ENCODE measurements at places on chromosomes 2 and 18.

- DNase-seq = no peak
These were observed 34.1 kb downstream of the PTPRM start for GRCh38 chr18:7601246-7601615.

- no peak for DNase-seq
These were observed 50.4 kb upstream of the CYRIA start for GRCh38 chr2:16716024-16716423.

GRCh38 chr2:118698564-118698963 lies 148.9 kb downstream of the EN1 start:
- no peak for DNase-seq

GRCh38 chr2:195898505-195899191 lies 170.0 kb downstream of the DNAH7 start:
- DNase-seq = no peak

DNA sequence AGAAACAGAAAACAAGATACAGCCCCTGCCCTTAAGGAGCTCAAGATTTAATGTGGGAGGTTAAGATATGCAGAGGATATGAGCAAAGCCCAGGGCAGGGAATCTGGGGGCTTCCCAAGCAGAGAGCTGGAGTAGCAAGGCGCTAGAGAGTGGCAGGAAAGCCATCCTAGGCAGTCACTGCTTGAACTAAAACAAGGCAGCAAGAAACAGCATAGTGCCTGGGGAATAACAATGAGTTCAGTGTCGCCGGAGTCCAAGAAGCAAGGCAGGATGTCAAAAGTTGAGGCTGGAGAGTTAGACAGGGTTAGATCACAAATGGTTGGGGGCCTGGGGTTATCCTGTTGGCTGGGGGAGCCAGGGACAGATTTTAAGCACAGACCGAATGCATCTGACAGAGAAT lies 24.6 kb downstream of the CDH2 start:
- DNase-seq = no peak

DNA sequence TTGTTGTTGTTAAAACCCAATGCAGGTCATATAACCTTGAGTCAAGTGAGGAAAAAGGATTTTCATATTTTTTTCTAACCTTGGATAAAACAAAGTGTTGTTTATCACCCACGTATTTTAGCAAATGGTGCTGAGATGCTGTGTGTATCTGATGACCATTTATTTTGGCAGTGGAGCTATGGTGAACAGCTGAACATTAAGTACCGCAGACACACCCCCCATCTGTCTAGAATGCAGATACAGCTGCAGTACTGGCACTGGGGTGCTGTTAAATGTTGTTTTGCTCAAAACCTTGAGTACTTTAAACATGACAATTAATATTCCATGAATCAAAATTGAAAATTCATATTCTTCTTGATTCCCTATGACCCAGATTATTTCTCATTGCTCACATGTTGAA lies 773.3 kb upstream of the SLC39A10 start:
- no peak for DNase-seq

GRCh38 chr2:197628043-197628500 lies 47.3 kb downstream of the RFTN2 start:
- no peak for DNase-seq

DNA sequence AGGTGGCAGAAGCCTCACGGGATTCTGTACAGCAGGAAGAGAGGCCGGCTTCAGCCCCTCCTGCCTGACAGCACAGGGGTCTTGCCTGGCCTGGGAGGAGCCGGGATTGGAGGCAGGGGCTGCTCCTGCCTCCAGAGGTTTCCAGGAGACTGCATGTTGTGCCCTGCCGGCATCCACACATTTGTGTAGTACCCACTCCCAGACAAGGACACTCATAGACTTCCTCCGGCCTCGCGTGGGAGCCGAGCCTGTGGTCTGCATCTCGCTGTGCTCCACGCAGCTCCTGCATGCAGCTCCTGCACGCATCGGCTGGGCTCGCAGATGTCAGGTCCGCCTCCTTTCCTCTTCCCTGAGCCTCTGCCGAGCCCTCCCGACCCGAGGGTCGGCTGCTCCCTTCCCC lies 34.7 kb downstream of the TPO start:
- DNase-seq = no peak

GRCh38 chr2:129673234-129673633 lies 306.2 kb upstream of the RAB6C start:
- DNase-seq = no peak

- no peak for DNase-seq
These were observed 127.5 kb downstream of the RTP5 start for GRCh38 chr2:241997017-241997416.

DNA sequence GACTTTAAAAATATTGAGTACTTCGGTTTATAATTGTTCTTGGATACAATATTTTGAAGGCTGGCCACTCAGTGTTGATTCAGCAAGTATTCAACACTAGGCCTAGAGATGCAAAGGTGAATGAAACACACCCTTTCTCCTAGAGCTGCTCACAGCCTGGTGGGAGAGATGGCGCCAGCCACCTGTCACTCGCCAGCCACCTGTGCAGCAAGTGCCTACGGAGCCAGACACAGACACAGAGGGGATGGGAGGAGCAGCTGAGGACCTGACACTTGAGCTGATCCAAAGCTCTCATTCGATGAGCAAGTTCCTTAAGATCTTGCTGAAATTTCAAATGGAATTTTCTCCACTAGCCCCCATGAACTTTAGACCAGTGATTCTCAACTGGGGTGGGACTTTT lies 151.1 kb upstream of the RIOK3 start:
- peak; percentile 33 for DNase-seq

GRCh38 chr18:6755107-6755506 lies 25.6 kb downstream of the ARHGAP28 start:
- no peak for DNase-seq

GRCh38 chr2:71043531-71044407 lies 24.7 kb upstream of the NAGK start:
- DNase-seq = no peak

DNA sequence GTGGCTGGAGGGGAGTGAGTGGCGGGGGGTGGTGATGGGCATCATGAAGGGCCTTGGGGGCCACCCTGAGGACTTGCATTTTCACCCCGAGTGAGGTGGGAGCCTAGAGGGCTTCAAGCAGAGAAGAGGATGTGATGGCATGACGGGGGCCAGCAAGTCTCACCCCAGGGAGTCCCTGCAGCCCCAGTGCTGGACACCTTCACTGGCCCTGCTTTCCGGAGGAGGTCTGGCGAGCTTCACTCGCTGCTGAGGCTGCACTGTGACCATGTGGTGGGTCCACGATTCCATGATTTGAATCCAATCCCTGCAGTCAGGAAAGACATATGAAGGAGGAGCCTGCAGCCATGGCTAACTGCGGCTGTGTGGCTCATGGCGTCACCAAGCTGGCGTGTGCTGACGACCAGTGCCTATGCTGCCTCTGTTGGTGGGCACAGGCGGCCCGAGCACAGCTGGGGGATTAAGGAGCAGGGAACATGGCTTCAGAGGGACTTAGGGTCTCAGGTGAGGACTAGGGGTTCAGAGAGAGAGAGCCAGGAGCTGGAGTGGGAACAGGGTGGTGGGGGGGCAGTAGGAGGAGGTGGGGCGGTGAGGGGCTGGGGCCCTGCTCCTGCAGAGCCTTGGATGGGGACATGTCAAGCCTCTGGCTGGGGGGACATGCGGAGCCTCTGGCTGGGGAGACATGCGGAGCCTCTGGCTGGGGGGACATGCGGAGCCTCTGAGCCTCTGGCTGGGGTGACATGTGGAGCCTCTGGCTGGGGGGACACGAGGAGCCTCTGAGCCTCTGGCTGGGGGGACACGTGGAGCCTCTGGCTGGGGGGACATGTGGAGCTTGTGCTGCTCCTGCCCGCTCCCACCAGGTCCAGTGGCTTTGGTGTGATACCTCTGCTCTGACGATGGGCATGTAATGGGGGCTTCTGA lies 3.6 kb downstream of the ZAP70 start:
- no peak for DNase-seq

GRCh38 chr2:44731505-44731904 lies 210.0 kb upstream of the SIX3 start:
- DNase-seq = no peak

DNA sequence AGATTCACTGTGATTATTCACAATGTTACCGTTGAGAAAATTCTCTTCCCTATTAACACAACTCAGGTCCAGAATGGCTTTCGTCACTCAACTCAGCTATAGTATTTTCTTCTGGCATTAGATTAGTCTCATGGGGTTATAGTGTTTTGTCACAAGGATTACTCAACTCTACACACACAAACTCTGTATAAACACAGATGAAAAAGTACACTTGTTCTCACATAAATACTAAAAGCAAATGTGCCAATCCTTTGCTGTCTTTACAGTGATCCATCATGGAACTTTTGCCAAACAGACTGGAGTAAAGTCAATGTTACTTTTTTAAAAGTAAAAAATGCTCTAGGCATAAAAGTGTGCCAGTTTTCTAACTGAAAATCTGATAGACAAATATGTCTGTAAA lies 267.6 kb downstream of the RBM43 start:
- DNase-seq = no peak

DNA sequence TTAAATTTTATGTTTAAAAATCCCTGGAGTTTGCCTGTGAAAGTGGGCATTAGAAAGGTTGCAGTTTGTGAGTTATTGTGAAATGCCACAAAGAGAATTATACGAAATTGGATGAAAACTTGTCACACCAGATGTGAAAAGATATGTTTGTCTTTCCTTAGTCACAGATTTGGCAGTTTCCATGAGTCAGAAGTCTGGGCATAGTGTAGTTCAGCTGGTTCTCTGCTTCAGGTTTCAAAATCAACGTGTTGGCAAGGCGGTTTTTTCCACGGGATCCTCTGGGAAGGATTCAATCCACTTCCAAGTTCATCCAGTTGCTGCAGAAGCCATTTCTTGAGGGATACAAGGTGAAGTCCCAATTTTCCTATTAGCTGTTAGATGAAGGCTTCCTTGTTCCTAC lies 658.0 kb upstream of the CDH2 start:
- no peak for DNase-seq

DNA sequence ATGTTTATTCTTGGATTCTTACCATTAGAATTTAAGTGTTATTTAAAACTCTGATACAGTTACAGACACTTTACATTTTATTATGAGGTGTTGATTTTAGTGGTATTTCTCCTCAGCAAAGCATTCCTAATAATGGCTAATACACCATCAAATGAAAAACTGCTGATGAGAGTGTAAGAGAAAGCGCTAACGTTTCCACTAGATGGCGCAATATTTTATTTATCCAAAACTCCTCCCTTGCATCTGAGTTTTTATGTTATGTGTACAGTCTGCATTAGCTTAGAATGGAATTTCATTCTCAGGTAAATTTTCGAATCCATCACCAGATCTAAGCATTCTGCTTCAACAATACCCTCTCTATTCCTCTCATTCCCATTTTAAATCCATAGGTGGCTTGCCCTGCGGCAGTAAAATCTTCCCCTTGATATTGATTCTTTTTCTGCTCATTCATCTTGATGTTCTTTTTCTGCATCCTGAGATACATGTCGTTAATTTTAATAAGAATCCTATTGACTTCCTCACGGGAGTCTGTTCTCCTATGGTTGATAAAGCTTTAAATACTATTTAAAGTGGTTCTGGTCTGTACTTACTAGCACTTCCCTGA lies 53.9 kb downstream of the PRKRA start:
- peak; percentile 68 for DNase-seq

DNA sequence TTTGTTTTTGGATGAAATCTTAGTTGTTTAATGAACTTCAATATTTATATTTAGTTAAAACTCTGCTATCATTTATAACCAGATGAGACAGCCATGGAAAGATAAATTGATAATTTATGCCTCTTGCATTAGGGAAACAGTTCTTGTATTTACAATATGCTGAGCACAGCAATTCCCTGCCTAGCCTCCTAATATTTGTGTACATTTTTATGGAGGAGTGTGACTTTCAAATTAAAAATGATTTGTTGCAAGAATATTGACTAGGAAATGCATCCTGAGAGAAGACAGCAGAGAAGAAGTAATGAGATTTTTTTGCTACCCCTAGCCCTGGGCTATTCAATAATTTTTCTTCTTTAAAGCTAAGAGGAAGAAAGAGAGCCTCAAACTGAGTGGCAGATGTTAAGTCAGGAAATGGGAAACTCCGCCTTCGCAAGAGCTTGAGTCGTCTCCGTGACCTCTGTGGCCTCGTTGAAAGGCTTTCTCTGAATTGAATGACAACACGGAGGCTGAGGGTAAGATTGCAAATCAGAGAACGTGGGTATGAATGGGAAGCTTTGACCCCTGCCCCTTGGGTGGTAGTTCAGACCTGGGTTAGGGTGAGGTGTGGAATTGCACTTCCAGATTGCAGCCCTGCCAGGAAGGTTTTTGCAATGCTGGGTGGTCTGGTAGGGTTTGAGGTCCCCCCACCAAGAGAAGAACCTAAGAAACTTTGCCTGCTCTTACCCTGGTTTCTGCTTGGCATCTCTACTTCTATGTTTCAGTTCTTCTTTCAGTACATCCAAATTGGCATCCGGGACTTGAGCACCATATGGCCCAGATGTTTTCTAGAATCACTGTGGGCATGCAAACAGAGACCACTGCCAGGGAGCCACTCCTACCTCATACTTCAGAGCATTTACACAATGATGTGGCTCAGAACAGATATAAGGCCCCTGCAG lies 210.3 kb upstream of the RBMS1 start:
- DNase-seq = no peak

GRCh38 chr18:8960740-8961657 lies 141.5 kb upstream of the NDUFV2 start:
- no peak for DNase-seq

GRCh38 chr18:7273301-7273921 lies 42.5 kb downstream of the LRRC30 start:
- no peak for DNase-seq

DNA sequence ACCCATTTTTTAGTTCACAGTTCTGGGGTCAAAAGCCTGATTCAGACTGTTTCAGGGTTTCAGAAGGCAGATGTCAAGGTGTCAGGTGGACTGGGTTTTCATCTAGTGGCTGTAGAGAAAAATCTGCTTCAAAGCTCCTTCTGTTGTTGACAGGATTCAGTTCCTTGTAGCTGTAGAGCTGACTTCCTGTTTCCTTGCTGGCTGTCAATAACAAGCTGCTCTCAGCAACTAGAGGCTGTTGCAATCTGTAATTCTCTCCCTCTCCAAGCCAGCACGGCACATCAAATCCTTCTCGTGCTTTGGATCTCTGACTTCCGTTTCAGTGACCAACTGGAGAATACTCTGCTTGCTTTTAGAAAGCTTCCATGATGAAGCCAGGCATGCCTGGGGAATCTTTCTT lies 179.4 kb downstream of the DOK6 start:
- peak; percentile 3 for DNase-seq
